Activated CD4-positive, CD25-positive, alpha-beta regulatory T cell (primary cell): ENCODE measurements at places on chromosomes 1 and 21.

DNA sequence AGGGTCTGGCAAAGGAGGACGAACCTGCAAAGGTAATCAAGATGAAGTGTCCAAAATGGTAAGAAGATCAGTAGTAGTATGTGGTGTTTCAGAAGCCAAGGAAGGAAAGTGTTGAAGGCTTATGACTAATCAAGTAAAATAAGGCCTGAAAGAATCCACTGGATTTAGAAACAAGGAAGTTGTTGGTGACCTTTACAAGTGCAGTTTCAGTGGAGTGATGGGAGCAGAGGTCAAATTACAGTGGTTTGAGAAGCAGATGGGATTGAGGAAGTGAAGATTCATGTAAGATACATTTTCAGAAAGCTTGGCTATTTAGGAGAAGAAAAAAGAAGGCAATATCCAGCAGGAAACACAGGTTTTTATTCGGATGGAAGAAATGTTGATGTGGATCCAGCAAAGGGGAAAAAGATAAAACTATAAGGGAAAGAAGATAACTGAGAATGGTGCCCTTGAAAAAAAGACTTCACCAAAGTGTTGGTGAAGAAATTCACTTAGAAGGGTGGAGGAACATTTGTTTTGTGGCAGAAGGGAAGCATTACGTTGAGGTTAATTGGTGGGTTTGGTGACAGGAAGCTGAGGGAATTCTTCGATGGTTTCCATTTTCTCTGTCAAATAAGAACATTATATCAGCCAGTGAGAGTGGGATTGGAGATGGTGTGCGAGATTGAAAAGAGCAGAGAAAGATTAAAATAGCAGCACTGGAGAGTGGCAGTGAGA lies 2.1 kb downstream of the ARMH1 start:
- no peak for DNase-seq

GRCh38 chr1:234108921-234109320 lies 204.4 kb downstream of the SLC35F3 start:
- DNase-seq = no peak

GRCh38 chr21:27036736-27037301 lies 69.9 kb upstream of the ADAMTS5 start:
- DNase-seq = no peak

DNA sequence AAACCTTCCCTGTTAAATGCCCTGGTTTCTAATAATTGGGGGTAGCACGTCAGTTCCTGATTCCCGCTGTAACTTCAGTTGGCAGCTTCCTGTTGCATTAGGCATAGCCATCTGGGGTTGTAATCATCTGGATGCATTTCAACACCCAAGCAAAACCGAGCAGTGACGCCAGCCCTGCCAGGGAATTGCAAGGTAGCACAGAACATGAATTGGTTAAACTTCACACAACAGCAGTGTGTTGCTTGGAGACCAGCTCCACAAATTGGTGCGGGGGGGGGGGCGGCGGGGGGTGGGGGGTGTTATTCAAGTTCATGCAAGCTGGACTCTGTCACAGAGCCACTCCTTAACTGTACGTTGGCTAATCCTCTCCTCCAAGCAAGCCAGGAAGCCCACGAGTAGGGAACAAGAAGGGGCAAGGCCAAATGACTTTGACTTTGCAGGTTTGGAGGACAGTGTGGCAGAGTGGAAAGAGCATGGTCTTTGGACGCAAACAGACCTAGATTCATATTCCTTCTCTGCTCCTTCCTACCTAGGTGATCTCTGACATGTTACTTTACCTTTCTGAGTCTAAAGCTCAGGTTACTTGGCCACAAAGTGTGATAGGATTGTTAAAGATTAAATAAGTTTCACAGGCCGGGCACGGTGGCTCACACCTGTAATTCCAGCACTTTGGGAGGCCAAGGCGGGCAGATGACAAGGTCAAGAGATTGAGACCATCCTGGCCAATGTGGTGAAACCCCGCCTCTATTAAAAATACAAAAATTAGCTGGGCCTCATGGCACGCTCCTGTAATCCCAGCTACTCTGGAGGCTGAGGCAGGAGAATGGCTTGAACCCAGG lies 4.7 kb downstream of the LAX1 start:
- DNase-seq = no peak

- no peak for DNase-seq
Observed at GRCh38 chr1:76501136-76501535, 366.1 kb upstream of the ST6GALNAC5 start.
